GM23248 (cell line): ENCODE measurements at places on chromosomes 2 and 18.

GRCh38 chr2:26537826-26538475, 60.0 kb upstream of the OTOF start:
- no peaks in the 10 kb centered on the region for H3K4me1 ChIP-seq
- no peaks in the 10 kb centered on the region for H3K36me3 ChIP-seq
- no peak overlapping the region for H3K27ac ChIP-seq
- H3K27me3 ChIP-seq: peaks cover 26% of the 10 kb centered on the region
- no peak for DNase-seq

DNA sequence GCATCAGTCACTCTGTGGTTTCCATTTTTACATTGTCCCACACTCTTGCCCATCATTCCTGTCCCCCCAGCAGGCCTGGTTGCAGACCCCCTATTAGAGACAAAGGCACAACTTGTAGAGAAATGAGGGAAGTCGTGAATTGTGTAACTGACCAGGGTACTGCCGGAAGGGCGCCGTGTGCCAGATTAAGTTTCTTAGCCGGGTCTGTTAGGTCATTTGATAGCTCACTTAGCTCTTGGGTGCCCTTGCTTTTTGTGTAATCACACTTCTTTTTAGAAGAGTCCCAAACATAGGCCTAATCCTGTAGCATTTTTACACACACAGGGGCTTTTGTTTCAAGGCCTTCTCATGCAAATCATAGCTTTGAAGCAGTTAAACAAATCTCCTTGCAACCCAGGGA, 87.2 kb downstream of the CTAGE1 start:
- no peaks in the 10 kb centered on the region; the same call in 1 of the 2 replicates for H3K27me3 ChIP-seq
- H3K27ac ChIP-seq: no peak overlapping the region
- no peaks in the 10 kb centered on the region for H3K36me3 ChIP-seq
- no peak for DNase-seq
- H3K4me3 ChIP-seq: no peak overlapping the region

DNA sequence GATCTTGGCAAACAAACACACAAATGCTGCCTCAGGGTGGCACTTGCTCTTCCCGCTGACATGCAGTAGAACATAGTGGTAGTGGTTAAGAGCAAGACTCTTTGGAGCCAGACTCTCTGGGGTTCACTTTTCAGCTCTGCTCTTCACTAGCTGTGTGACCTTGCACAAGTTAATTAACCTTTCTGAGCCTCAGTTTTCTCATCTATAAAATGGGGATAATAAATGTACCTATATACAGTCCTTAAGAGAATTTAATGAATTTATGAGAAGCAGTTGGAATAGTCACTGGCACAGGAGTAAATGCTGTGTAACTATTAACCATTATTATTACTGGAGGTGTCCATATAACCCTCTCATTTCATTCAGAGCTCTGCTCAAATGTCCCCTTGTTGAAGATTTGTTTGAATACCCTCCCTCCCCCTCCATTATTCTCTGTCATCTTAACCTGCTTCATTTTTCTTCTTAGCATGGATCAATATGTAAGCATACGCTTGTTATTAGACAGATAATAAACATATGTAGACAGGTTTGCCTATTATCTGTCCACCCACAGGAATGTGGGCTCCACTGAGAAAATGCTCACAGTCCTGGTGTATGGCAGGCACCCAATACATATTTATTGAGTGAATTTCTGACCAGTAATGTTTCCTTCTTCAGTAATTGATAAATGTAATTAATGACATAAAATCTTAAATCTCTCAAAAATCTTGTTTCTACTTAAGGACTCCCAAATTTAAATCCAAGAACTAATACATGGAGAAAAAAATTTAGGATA, 64.5 kb downstream of the TSPYL6 start:
- no peaks in the 10 kb centered on the region for H3K27me3 ChIP-seq
- peaks cover 5% of the 10 kb centered on the region; the same call in 1 of the 2 replicates for H3K4me1 ChIP-seq
- H3K36me3 ChIP-seq: 0 out of 2 replicates have a peak, but pooled peaks cover 3% of the 10 kb centered on the region
- H3K4me3 ChIP-seq: no peak overlapping the region

DNA sequence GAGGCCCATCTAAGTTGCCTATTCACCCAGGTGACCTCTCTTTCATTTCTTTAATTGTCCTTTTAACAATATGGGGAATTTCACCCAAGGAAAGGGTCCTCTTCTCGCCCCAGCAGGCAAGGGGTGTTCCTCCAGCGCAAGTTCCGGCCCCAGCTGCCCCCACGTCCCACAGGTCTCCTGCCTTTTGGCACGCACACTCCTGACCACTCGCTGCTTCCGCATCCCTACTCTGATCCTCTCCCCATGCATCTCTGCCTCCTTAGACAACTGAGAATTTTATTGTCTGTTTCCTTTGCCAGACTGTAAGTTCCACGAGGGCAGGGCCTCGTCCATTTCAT, 684 bp upstream of the ARPC2 start:
- H3K36me3 ChIP-seq: 0 out of 2 replicates have a peak, but pooled peaks cover under 1% of the 10 kb centered on the region
- peak overlapping the region; percentile 99 for H3K4me3 ChIP-seq
- H3K27ac ChIP-seq: peak overlapping the region; percentile 91
- H3K4me1 ChIP-seq: peaks cover 27% of the 10 kb centered on the region
- H3K27me3 ChIP-seq: no peaks in the 10 kb centered on the region

GRCh38 chr2:105604938-105605337, 139.8 kb upstream of the NCK2 start:
- peaks cover 24% of the 10 kb centered on the region for H3K27me3 ChIP-seq
- peak; percentile 13 for DNase-seq
- H3K4me3 ChIP-seq: no peak overlapping the region

- no peaks in the 10 kb centered on the region for H3K36me3 ChIP-seq
- H3K27ac ChIP-seq: no peak overlapping the region
- no peak overlapping the region for H3K4me3 ChIP-seq
- no peaks in the 10 kb centered on the region for H3K27me3 ChIP-seq
Measured at GRCh38 chr2:237510502-237511217, 23.6 kb downstream of the MLPH start.

DNA sequence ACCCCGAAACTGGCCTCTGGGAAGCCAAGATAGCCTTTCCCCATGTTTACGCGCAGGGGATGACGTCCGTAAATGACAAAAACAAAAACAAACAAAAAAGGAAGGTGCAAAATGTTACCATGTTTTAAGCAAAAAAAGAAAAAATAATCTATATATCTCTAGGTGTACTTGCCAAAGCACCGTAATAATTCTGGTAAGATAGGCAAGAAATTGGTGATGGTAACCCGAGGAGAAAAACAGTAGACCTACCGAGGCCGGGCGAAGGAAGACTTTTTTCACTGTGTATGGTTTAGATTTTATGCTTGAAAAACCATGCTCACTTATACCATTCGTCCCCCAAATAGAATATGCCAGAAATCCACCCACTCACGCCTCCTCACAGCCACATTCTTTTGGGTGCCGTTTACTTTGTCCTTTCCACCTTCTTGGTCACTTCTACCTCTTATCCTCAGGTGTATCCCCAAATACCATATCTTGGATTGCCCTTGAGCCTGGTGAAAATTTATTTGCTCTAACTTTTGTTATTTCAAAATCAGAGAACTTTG, 8.0 kb downstream of the GATA6 start:
- no peak overlapping the region for H3K27ac ChIP-seq
- no peak overlapping the region for H3K4me3 ChIP-seq
- no peaks in the 10 kb centered on the region for H3K27me3 ChIP-seq
- no peak for DNase-seq

DNA sequence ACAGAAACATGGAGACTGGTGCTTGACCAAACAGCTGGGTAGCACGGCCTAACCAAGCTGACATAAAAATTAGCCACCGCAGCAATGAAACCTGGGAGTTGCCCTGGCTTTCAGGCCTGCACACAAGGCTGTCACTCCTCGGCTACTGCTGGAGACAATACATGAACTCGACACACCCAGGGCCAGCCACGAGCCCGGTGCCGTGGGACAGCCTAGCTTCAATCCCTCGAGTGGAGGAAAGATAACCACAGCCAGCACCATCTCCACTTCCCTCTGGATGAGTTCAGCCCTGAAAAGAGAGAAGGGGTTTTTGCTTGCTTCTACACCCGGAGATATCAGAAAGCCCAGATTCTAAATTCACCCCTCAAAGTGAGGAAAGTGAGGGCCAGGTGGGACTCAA, 78.0 kb downstream of the BCL2L11 start:
- no peak for DNase-seq
- no peak overlapping the region for H3K27ac ChIP-seq
- no peaks in the 10 kb centered on the region for H3K36me3 ChIP-seq
- peaks cover 7% of the 10 kb centered on the region for H3K4me1 ChIP-seq
- H3K4me3 ChIP-seq: no peak overlapping the region

- H3K36me3 ChIP-seq: peaks cover 6% of the 10 kb centered on the region; the same call in 1 of the 2 replicates
- DNase-seq: no peak
- H3K27ac ChIP-seq: peak overlapping the region; percentile 69
- no peaks in the 10 kb centered on the region for H3K27me3 ChIP-seq
- H3K4me3 ChIP-seq: no peak overlapping the region
- peaks cover 64% of the 10 kb centered on the region for H3K4me1 ChIP-seq
Measured at GRCh38 chr2:69139778-69140670, 127.0 kb downstream of the ANTXR1 start.

DNA sequence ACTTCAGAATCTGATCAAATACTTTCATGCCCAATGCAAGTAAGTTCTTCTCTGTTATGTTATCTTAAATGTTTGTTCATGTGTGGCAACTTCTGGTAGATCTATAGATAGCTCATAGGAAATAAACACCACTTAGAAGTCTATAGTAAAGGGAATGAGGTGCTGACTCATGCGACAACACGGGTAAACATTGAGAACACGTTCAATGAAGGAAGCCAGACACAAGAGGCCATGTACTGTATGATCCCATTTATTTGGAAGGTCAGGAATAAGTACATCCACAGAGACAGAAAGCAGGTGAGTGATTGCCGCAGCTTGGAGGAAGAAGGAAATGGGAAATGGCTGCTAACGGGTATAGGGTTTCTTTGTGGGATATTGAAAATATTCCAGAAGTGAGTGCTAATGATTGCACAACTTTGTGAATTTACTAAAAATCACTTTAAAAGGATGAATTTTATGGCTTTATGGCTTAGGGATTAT, 95.4 kb downstream of the ITGB1BP1 start:
- no peak overlapping the region for H3K4me3 ChIP-seq
- H3K4me1 ChIP-seq: peaks cover 13% of the 10 kb centered on the region
- H3K27ac ChIP-seq: no peak overlapping the region
- H3K27me3 ChIP-seq: no peaks in the 10 kb centered on the region

DNA sequence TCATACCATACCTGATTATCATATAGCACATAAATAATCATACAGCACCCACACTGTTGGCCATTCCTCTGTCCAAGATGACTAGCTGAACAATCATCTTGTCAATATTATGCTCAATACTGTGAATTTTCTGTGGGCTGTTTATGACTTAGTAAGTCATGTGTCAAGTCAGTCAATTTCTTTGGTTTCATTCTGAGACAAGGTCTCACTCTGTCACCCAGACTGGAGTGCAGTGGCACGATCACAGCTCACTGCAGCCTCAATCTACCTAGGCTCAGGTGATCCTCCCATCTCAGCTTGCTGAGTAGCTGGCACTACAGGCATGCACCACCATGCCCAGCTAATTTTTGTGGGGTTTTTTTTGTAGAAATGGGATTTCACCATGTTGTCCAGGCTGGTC, 5.7 kb downstream of the MCM6 start:
- peaks cover 8% of the 10 kb centered on the region; the same call in 1 of the 2 replicates for H3K4me1 ChIP-seq
- H3K27ac ChIP-seq: no peak overlapping the region
- H3K4me3 ChIP-seq: no peak overlapping the region
- H3K27me3 ChIP-seq: no peaks in the 10 kb centered on the region

- DNase-seq: no peak
- no peak overlapping the region for H3K4me3 ChIP-seq
- no peaks in the 10 kb centered on the region for H3K27me3 ChIP-seq
- H3K4me1 ChIP-seq: peaks cover 24% of the 10 kb centered on the region
Measured at GRCh38 chr2:73997813-73998212, 13.1 kb downstream of the TET3 start.

DNA sequence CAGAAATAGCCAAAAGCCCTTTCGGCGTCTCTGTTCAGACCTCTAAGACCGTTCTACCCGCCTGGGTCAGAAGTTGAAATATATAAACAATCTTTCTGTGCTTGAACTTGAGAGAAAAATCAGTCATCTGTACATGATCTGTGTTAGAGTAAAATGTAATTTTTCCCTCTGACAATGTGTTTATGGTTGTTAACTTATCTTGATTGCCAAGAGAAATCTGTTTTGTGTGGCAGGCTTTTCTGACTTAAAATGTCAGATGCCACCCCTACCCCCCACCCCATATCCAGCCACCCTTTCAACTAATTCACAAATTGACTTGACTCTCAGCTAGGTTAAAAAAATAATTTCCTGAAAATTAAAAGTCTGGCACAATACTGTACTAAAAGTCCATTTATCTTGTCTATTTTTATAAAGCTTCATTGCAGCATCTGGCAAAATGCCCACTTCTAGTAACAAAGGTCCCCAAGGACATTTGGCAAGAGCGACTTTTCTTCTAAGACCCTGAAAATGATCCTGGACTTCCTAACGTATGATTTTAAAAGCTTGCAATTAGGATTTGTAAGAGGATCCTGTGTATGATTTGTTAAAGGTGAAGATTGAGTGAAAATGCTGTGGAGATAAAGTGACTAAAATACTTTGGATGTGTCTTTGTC, 304.2 kb downstream of the EPHA4 start:
- no peaks in the 10 kb centered on the region for H3K27me3 ChIP-seq
- no peaks in the 10 kb centered on the region for H3K4me1 ChIP-seq
- DNase-seq: no peak
- H3K27ac ChIP-seq: no peak overlapping the region
- H3K36me3 ChIP-seq: no peaks in the 10 kb centered on the region

GRCh38 chr2:238160206-238161129, 1.7 kb downstream of the ERFE start:
- H3K27me3 ChIP-seq: no peaks in the 10 kb centered on the region
- no peak for DNase-seq
- no peak overlapping the region for H3K27ac ChIP-seq
- no peaks in the 10 kb centered on the region for H3K4me1 ChIP-seq
- no peaks in the 10 kb centered on the region for H3K36me3 ChIP-seq

DNA sequence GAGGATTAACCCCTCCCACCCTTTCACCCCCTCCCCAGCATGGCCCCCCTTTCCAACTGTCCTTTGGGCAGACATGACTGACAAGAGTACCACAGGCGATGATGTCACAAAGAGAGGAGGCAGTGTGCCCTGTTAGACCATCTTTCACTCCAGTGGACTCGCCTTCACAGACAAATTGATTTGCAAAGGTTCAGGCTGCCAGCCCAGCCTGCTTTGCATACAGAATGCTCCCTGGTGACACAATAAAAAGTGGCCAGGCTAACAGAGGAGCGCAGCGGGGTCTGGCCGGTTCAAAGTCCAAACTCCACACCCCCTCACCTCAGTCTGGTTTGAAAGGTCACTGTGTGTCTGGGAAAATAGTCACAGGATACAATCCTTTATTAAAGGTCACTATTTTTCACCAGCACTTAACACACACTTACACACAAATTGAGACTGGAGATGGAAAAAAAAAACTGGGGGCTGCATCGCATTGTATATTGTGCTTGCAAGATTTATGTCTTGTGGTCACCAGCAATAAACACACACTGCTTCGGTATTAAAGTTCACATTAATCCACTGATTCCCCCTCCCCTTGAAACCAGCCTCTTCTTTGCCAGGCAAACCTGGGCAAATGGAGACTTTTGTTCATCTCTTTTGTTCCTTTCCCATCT, 236.9 kb downstream of the BCL11A start:
- H3K4me1 ChIP-seq: no peaks in the 10 kb centered on the region
- DNase-seq: no peak
- H3K36me3 ChIP-seq: no peaks in the 10 kb centered on the region
- no peak overlapping the region for H3K27ac ChIP-seq
- no peak overlapping the region for H3K4me3 ChIP-seq
- H3K27me3 ChIP-seq: peaks cover 21% of the 10 kb centered on the region
